Substantia nigra (tissue), 51 donors: ENCODE measurements at places on chromosomes 3 and 15.
A peak's percentile ranks its signal among the peaks of the same experiment; 100 is the strongest.

DNA sequence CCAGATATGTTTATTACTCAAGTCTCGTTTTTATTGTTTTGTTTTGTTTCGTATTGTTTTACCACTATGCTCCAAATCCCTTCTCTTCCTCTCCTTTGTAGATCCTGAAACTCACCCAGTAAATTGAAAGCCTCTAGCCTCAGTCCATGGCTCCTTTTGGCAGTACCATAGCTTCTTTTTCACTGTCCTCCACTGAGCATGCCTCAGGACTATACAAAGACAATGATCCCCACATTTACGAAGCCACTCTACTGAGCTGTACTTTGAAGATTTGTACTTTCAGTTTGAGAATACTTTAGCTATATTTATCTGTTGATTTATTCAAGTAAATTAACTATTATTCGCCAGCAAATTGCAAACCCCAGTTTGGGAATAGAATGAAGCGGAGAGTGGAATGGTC, 159.1 kb upstream of the SLITRK3 start:
- no peak for DNase-seq

DNA sequence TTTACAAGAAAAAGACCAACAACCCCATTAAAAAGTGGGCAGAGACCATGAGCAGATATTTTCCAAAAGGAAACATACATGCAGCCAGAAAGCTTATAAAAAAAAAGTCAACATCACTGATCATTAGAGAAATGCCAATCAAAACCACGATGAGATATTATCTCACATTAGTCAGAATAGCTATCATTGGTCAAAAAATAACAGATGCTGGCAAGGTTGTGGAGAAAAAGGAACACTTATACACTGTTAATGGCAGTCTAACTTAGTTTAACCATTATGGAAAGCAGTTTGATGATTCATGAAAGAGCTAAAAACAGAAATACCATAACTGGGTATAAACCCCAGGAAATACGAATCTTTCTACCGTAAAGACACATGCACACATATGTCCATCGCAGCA, 76.3 kb downstream of the SUCNR1 start:
- DNase-seq = no peak

GRCh38 chr15:38796589-38796988, 232.0 kb upstream of the RASGRP1 start:
- DNase-seq = no peak

DNA sequence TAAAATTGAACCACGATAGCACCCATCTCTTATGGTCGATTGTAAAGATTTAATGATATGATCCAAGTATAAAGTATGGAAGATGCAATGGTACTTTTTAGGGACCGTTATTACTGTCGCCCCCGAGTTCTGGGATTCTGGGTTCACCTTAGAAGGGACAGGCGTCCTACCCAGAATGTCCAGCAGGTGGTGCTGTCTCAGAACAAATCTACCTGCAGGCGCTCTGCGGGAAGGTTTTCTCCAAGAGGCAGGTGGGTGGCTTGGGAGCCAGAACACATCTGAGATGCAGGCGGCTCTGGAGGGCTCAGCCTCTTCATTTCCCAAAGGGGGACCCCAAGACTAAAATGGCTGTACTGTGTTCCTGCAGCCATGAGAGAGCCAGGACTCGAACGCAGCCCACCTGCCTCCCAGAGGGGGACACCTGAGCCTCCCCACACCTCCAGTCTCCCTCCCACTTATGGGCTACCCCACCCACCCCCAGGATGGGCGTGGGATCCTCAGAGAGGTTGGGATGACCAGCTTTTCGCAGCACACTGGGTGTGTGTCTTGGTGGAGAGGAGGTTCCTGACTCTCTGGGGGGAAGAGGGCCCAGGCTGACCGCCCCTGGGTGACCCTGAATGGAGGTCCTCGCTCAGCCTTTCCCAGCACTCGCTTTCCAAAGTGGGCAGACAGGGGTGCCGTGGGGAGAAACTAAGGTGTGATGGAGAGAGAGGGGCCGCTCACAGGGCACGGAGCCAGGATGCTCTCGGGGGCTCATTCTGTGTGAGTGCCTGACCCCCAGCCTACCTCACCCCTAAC, 28.1 kb upstream of the CORO2B start:
- peak; percentile 70 for DNase-seq

DNA sequence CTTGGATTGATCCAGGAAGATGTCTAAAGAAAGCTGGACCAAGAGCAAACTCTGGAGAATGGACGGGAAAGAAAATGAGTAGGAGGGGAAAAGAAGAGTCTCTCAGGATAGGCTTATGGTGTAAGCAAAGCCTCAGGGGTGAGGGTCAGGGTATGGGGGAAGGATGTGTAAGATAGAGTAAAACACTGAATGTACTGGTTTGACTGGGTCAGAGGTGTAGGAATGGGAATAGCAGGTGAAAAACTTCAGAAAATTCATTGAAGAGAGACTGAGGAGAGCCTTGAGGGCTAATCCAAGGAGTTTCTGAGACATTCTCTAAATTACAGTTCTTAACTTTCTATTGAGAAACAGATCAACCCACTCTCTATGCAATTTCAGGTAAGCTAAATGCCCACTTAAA, 857.3 kb downstream of the FHIT start:
- DNase-seq = no peak

GRCh38 chr15:77486542-77487468, 66.1 kb downstream of the HMG20A start:
- DNase-seq = no peak

- peak; percentile 5 for DNase-seq
Observed at GRCh38 chr3:14925729-14926591, 21.4 kb upstream of the NR2C2 start.

DNA sequence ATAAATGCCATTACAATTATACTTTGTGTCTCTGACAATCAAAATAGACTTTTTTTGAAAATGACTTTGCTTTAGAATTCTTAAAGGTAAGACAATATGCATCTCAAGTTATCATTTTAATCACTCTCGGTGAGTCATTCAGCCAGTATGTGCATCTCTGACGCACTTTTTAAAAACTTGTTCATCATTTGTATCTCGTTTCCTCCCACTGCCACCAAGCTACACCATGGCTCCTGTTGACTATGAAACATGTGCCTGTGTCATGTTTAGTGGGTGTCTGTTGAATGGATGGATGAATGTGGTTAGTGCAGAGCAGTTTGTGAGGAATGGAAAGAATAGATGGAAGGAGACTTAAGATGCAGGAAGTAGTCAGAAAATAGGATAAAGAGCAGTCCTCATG, 68.6 kb downstream of the ARPP21 start:
- no peak for DNase-seq

DNA sequence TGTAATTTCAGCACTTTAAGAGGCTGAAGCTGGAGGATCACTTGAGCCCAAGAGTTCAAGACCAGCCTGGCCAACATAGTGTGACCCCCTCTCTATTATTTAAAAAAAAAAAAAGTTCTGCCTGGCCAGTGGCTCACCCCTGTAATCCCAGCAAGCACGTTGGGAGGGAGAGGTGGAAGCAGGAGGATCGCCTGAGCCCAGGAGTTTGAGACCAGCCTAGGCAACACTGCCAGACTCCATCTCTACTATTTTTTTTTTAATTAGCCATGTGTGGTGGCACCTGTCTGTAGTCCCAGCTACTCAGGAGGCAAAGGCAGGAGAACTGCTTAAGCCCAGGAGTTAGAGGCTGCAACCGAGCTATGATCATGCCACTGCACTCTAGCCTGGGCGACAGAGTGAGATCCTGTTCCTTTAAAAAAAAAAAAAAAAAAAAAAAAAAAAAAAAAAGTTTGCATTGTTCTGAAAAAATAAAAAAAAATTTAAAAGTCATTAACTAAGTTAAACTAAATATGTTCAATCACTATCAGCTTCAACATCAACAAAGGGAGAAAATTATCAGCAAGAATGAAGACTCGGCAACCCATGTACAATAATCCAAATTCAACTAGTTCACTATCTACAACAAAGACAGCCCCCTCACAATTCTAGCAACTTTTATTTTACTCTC, 1.9 kb downstream of the RAF1 start:
- no peak for DNase-seq

DNA sequence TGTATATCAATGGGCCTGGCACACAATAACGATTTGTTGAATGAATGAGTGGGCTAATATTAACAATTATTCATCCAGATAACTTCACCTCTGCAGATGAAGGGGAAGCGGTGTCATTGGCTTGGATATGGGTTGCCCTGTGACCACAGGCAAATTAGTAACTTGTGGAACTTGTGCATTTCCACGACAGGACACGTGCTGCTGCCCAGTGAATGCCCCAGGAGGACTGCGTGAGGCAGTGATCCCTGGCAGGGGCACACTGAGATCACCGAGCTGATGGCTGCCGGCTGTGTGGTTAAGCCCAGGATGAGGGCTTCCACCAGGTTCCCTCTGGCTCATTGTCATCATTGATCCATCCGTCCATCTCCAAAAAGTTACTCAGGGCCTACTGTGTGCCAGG, 84.1 kb upstream of the HACD2 start:
- no peak for DNase-seq
